Activated CD8-positive, alpha-beta memory T cell treated with anti-CD3 and anti-CD28 coated beads for 1 hour (primary cell): ENCODE measurements at places on chromosomes 5 and 9.

DNA sequence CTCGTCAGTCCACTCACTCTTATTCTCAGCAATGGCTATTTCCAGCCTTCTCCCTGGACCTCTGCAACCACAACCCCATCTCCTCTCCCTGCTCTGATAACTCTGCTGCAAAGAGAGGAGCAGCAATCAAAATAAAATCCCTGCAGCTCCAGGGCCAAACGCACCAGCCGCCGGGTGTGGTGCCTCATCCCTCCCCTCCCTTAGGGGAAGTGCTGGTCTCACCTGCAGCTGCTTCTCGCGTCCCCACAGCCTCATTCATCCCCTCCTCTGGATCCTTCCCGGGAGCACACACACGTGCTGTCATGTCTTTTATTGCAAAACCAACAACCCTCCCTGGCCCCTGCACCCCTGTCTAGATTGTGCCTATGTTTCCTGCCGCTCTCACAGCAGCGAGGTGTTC lies 77.8 kb downstream of the TENT4A start:
- DNase-seq: no peak

GRCh38 chr9:134413112-134413715 lies 87.0 kb downstream of the RXRA start:
- no peak for DNase-seq

DNA sequence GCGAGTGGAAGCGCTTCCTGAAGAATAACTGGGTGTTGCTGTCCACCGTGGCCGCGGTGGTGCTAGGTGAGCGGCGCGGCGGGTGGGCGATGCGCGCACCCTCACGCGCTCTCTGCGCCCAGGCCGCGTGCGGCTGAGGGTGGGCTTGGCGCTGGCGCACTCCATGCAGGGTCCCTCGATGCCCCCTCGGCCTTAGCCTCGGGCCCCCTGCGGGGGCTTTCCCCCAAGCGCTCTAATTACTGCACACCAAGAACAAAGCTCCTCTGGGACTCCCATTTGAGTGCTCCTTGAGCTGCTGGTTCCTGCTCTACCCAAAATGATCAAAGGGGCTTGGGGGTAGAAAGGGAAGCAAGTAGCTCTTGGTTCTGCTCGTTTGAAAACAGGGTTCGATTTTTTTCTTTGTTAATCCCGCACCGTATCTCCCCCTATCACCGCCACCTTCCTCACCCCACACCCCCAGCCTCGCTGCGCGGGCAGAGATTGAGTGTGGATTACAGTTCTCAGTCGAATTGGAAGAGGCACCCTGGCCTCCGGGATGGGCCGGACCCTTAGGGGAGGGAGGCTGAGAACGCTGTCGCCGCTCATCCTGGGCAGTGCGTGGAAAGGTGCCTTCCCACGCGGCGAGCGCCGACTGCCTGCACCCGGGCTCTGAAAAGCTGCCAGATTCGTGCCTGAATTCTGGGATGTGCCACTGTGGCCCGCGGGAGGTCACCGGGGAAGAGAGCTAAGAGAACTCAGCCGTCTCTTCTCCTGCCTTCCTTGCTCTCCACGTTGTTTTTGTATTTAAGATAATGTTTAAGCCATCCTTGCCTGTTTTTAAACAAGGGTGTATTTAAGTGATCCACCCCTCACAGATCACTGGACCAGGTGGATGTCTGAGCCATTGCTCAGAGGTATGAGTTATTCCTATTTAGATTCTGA lies 697 bp downstream of the SLC1A1 start:
- no peak for DNase-seq

GRCh38 chr5:87686975-87687374 lies 274.2 kb upstream of the CCNH start:
- DNase-seq: no peak

GRCh38 chr9:35517131-35517530 lies 27.2 kb downstream of the RUSC2 start:
- no peak for DNase-seq
